Endodermal cell (in vitro differentiated cells): ENCODE measurements at places on chromosomes 3 and 15. TPM values are rescaled to one million over a fixed set of nuclear protein-coding genes. Genes with fewer than 3 reads are reported as not detected.

Gene SCN5A
- 2.0 to 4.5 TPM (median 3.3 TPM) in 3 replicates for total RNA-seq

- no peak overlapping the region for H3K27ac ChIP-seq
- H3K27me3 ChIP-seq, result no peaks in the 10 kb centered on the region
- no peak for DNase-seq
- no peaks in the 10 kb centered on the region for H3K36me3 ChIP-seq
- no peak overlapping the region for H3K4me3 ChIP-seq
Measured at GRCh38 chr3:13518516-13518953, 30.4 kb upstream of the FBLN2 start.

- H3K4me1 ChIP-seq, result no peaks in the 10 kb centered on the region
- H3K36me3 ChIP-seq, result peaks cover 5% of the 10 kb centered on the region
- no peak for DNase-seq
- H3K27me3 ChIP-seq, result no peaks in the 10 kb centered on the region
- H3K4me3 ChIP-seq, result no peak overlapping the region
Measured at GRCh38 chr15:74840851-74841775, 1.8 kb downstream of the ULK3 start.

GRCh38 chr15:57156210-57156884 is 220.0 kb upstream of the CGNL1 start:
- DNase-seq, result no peak
- H3K4me1 ChIP-seq, result no peaks in the 10 kb centered on the region
- H3K4me3 ChIP-seq, result no peak overlapping the region
- peaks cover 11% of the 10 kb centered on the region for H3K36me3 ChIP-seq

GRCh38 chr3:150760431-150761200 is 2.4 kb downstream of the SIAH2 start:
- peak overlapping the region; percentile 88 for H3K4me3 ChIP-seq
- H3K27me3 ChIP-seq, result peaks cover 4% of the 10 kb centered on the region

GRCh38 chr3:149266736-149267135 is 45.1 kb upstream of the CP start:
- no peak for DNase-seq
- no peak overlapping the region for H3K27ac ChIP-seq
- no peaks in the 10 kb centered on the region for H3K27me3 ChIP-seq
- no peaks in the 10 kb centered on the region for H3K4me1 ChIP-seq
- no peaks in the 10 kb centered on the region for H3K36me3 ChIP-seq
